ENCODE measurements at places on chromosomes 7 and 10. TPM values are rescaled to one million over a fixed set of nuclear protein-coding genes. Genes with fewer than 3 reads are reported as not detected.

GRCh38 chr10:95384011-95384704 is 93.4 kb upstream of the PDLIM1 start:
- no peak for DNase-seq

- DNase-seq = no peak
These were observed 53.5 kb upstream of the SVIL start for GRCh38 chr10:29688230-29688661.

GRCh38 chr10:15295537-15296325 is 75.4 kb downstream of the FAM171A1 start:
- no peak for DNase-seq

DNA sequence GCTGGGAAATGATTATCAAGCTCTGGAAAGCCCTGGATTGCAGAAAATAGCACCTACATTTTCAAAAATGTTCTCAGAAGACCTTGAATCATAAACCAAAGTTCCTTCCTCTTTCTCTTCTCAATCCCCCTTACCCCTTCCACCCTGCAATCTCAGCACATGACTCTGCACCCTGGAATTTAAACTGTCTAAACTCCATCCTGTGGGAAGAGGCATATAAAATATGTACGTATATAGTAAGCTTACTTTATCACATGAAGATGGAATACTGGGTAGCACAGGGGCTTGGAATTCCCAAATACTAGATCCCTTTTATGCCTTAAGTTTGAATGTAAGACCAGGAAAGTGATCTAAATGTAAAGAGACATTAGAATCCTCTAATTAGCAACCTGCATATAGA is 7.7 kb downstream of the AGMO start:
- no peak for DNase-seq

DNA sequence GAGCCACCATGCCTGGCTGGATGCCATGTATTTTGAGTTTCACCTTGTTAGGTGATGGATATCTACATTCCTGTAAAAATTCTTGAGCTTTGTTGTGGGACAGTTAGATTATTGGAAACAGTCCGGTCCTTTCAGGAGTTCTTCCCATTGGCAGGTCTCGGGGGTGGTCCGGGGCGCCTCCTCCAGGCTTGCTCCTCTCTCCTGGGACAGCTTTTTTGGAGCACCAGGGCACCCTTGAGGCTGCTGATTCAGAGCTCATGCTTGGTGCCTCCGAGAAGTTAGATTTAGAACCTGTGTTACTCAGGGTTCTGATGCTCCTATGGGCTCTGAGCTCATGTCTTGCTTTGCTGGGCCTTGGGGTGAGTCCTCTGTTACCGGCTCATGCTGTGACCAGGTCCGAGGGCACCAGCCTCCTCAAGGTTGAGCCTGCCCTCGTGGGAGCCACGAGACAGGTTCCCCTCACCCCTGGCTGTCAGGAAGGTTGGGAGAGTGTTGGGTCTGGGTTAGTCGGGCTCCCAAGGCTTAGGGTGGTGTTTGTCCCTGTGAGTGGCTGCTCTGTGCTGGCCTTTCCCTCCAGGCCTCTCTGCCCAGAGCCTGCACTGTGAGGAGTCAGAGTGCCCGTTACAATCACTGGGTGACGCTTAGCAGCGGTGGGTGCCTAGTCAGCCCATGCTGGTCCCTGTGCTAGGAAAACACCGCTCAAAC is 6.0 kb downstream of the SPRN start:
- no peak for DNase-seq

GRCh38 chr10:115998301-115998700 is 274.7 kb downstream of the GFRA1 start:
- DNase-seq = no peak

DNA sequence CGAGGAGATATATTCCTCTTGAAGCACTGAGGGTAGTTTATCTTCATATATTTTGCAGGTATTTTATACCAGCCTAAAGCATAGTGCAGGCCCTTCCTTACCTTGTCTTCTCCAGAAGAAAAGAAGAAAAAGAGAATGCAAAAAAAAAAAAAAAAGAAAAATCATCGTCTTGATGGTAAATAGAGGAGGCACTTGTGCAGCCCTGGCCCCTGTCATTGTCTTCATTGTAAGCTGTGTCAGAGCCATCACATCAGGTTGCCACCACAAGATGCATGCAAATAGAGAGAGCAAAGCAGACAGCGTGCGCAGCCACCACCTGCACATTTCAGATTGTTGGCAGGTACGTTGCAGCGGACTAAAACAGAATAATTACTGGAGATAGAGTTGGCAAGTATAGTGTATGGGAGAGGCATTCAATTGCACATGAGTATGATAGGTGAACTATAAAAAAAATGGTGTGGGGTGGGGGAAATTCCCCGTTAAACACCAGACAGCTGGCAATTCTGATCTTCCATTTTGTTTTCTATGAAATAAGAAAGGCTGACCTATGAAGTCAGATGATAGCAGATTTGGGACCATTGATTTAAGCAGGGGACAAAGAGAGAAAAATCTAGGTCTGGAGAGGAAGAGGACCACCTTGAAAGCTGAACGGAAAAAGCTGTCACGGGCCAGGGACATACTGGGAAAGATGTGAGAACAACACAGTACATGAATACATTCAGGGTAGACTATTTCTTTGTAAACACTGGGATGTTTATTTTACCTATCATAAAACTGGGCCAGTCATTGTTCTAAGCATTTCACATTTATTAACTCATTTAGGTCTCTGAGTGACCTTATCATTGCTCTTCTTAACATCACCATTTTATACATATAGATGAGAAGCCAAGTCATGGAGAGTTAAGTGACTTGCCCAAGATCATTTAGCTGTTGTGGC is 306.3 kb upstream of the SP8 start:
- no peak for DNase-seq

DNA sequence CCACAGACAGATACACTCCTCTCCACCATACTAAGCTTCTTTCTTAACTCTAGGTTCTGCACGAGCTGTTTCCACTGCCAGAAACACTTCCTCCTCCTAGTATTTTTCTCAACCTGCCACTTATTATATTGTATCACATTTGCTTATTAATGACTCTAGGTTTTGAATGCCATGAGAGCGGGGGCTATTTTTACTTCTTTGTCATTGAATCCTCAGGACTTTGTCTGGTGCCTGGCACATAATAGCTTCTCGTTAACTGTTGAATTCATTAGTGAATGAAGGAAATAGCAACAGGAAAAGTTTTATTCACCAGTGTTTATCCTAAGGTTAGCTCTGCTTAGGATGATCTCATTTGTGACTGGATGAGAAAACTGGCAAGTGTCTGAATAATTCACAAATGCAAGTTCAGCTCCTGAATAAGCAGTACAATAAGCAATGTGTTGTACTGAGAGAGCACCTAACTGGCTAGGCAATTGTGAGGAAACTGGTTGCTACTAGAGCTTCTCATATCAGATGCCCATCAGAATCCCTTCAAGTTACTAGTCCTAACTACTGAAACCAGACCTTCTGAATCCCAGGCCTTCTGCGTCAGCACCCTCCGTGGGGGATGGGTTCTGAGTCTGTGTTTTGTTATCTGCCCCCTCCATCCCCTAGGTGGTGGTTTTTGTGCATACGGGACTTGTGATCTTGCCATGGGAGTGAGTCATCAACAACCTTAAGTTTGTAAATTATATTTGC is 92.7 kb downstream of the LSMEM1 start:
- no peak for DNase-seq

GRCh38 chr10:123409426-123409825 is 255.2 kb downstream of the BUB3 start:
- DNase-seq = no peak

DNA sequence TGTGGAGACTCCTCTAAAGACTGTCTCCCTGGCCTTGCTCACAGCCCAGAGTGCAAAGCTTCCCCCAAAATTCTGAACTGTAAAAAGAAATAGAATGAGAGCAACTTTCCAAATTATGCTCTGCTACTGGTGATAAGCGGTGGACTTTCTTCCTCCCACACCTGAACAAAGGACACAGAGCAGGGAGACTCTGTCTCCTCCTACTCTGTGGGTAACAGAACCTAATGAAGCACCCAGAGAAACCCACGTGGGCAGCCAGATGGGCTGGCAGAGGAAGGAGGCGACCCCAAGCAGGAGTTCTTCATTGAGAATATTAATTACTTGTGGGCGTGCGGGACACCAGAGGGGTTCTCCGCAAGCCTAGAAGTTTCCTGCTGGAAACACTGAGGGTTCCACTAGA is 139.5 kb downstream of the KMT2E start:
- DNase-seq = no peak

DNA sequence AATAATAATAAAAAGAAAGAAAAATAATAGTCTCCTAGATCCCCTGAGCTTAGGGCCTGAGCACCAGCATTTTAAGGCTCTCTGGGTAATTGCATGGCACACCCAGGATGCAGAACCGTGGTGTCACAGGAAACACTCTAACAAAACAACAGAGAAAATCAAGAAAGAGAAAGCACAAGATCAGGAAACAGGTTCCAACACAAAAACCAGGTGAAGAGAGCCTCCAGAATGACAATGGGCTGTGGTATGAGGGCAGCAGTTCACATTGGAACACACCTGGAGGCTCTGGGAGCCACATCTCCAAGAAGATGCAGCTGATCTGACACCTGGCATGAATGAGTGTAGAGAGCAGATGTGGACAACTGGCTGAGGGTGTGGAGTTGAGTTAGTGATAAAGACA is 7.1 kb downstream of the MMRN2 start:
- DNase-seq = no peak

- no peak for DNase-seq
These were observed 70.0 kb upstream of the PCBD1 start for GRCh38 chr10:70958396-70958795.

DNA sequence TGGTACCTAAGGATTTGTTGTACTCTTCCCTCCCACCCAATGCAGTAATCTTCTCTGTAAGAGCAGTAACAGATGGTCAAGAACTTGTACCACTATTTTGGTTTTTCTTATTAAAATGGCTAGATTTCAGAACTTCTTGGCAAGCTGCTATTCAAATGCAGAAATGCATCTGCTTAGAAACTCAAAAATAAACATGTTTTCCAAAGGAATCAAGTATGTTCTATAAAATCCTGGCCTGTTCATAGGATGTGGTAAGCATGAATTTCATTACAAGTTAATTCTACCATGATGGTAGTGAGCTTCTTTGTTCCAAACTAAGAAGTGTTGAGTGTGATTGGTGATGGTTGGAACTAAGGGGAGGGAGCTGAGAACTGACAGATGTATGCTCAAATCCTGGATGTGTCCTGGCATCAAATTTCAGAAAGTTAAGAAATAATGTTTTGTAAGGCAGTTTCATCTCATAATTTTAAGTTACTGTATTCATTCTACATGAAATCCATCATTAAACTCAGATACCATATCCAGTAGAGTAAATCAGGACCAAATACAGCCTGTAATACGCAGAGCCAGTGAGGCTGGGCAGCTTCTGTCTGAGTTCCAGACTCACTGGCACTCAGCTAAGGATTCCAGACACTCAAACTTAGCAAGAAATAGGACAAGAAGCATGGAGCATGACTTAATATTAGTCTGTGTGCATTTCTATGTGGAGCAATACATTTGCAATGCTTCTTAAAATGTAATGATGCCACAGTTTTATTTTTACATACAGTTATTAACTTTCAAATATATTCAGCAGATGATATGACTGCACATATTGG is 119.6 kb downstream of the TES start:
- DNase-seq = no peak

DNA sequence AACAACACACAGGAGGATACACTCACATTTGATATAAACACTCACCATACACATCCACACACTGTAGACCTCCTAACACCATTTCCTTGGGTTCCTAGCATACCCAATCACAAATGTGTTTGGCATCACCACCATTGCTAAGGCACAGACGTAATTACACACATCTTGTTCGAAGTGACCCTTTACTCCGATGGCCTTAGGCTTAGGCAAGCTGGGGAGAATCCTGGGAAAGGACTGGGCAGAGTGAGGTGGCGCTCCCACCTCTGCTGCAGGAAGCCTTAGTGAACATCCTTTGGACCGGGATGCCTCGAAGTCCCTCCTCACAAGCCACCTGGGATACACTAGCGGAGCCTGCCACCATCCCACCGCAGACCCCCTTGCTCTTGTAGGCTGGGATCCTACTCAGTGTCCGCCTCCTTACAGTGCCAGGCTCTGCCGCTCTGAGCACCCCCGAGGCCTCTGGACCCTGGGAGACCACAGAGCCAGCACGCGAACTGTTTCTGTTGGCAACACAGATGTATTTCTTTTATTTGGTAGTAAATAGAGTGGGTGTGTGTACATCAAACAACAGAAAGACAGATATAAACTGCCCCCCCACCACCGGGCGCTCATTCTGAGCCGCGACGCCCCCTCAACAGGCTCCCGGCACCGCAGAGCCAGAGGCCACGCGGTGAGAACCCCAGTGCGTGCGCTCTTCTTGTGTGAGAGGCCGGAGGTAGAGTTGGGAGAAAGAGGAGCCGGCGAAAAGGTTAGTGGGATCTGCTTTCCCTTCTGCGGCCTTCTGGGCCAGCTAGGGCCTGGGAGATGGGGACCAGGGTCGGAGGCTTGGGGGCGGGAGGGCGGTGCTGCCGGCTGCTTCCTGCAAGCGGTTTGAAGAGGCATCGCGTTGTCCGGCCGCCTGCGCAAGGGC is 5.9 kb upstream of the HMX2 start:
- no peak for DNase-seq

DNA sequence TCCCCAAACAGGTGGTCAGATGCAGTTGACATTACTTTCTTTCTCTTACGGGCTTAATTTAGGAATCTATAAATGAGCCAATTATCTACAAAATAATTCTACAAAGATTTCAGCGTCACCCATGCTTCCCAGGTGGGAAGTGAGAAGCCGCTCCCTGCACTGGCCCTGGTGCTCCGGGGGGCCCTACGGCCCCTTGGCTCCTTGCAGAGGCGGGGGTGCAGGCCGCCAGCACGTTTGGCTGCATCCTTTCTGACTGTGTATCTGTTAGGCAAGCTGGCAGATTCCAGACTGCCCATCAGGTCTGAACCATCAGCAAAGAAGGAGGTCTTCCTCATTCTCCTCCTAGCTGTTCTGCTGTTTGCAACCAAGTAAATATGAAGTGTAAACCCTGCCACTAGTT is 16.3 kb downstream of the VWC2 start:
- no peak for DNase-seq

KIN gene
- total RNA-seq = 10.2 TPM

RHOBTB1 gene
- not detected for total RNA-seq

ANXA8L1 gene
- total RNA-seq = not detected

MMP21 gene
- total RNA-seq = 0.28 TPM

OR2A7 gene
- 2.6 TPM for total RNA-seq

MUC12 gene
- not detected for total RNA-seq

ADAP1 gene
- 11.5 TPM for total RNA-seq

PITX3 gene
- not detected for total RNA-seq

TMEM178B gene
- total RNA-seq = 0.28 TPM

MPP7 gene
- total RNA-seq = 23.1 TPM
